ENCODE measurements at places on chromosomes 5 and 9. TPM values are rescaled to one million over a fixed set of nuclear protein-coding genes. Genes with fewer than 3 reads are reported as not detected.

DNA sequence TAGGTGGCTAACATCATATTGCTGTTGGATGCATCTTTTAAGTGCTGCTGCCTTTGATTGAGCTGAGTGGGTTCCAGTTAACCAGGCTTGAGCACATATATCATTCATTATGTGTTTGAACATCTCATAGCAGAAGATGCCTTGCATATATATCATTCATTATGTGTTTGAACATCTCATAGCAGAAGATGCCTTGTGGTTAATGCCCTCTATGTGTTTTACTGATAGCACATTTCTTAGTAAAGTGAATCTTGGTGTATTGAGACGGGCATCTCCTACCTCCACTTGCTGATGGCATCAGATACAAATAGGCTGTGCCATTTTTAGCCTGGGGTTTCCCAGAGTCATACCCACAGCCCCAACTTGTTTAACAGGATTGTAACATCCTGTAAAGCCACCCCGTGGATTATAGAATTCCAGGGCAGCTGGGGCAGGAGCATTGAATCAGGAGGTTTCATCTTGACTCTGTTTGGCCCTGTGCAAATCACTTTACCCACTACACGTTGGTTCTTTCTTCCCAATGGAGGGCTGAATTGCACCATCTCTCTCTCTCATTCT is 26.5 kb downstream of the MTAP start:
- H3K27me3 ChIP-seq = no peaks in the 10 kb centered on the region
- H3K36me3 ChIP-seq = peaks cover 70% of the 10 kb centered on the region
- H3K4me1 ChIP-seq = peaks cover 49% of the 10 kb centered on the region
- H3K27ac ChIP-seq = no peak overlapping the region

GRCh38 chr9:91207729-91208418 is 153.8 kb downstream of the AUH start:
- no peaks in the 10 kb centered on the region for H3K27me3 ChIP-seq
- H3K4me3 ChIP-seq = peak overlapping the region; percentile 68
- peak overlapping the region; percentile 98 for H3K27ac ChIP-seq
- peaks cover 46% of the 10 kb centered on the region for H3K4me1 ChIP-seq
- DNase-seq = peak; percentile 83

GRCh38 chr9:133460405-133461175 is 812 bp downstream of the CACFD1 start:
- peak overlapping the region; percentile 63 for H3K4me3 ChIP-seq
- peaks cover 6% of the 10 kb centered on the region for H3K4me1 ChIP-seq
- peak; percentile 70 for DNase-seq
- peaks cover 16% of the 10 kb centered on the region for H3K27me3 ChIP-seq

DNA sequence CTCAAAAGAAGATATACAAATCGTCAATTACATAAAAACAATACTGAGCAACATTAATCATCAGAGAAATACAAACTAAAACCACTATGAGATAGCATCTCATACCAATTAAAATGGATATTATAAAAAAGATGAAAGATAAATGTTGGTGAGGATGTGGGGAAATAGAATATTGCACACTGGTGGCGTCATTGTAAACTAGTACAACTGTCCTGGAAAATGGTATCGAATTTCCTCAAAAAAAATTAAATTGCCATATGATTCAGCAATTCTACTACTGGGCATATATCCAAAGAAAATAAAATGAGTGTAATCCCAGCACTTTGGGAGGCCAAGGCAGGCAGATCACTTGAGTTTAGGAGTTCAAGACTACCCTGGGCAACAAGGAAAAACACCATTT is 326.0 kb upstream of the FTMT start:
- H3K36me3 ChIP-seq = no peaks in the 10 kb centered on the region
- H3K27ac ChIP-seq = no peak overlapping the region
- H3K27me3 ChIP-seq = no peaks in the 10 kb centered on the region
- DNase-seq = no peak

- DNase-seq = no peak
- H3K27me3 ChIP-seq = no peaks in the 10 kb centered on the region
- H3K36me3 ChIP-seq = no peaks in the 10 kb centered on the region
- no peak overlapping the region for H3K4me3 ChIP-seq
- no peaks in the 10 kb centered on the region for H3K4me1 ChIP-seq
Measured at GRCh38 chr9:82601293-82601771, 461.6 kb downstream of the RASEF start.

The SPINK4 gene
- total RNA-seq = not detected

GRCh38 chr5:131644822-131645221 is 9.8 kb upstream of the RAPGEF6 start:
- H3K27ac ChIP-seq = no peak overlapping the region
- H3K4me1 ChIP-seq = peaks cover 10% of the 10 kb centered on the region
- no peaks in the 10 kb centered on the region for H3K27me3 ChIP-seq
- no peak for DNase-seq
- H3K4me3 ChIP-seq = no peak overlapping the region

DNA sequence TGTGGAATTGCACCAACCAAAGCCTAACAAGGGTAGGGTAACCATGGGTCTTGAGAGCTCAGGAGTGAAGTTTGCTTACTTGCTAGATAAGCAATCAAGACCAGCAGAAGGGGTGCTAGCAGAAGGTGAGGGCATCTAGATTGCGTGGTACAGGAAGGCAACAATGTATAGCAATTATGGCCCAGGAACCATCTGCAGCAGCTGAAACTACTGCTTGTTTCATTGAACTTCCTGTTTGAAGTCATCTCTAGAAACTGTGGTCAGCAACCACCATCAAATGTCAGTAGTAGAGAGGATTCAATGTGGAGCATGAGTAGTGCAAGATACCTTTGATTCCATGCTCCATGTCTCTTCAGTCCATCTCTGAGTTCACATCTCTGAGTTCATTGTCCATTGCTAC is 462.1 kb upstream of the GRAMD2B start:
- no peak overlapping the region for H3K4me3 ChIP-seq
- H3K36me3 ChIP-seq = no peaks in the 10 kb centered on the region
- H3K4me1 ChIP-seq = no peaks in the 10 kb centered on the region
- H3K27ac ChIP-seq = no peak overlapping the region
- H3K27me3 ChIP-seq = no peaks in the 10 kb centered on the region
- no peak for DNase-seq

The EIF4EBP3 gene
- total RNA-seq = 13.8 TPM

DNA sequence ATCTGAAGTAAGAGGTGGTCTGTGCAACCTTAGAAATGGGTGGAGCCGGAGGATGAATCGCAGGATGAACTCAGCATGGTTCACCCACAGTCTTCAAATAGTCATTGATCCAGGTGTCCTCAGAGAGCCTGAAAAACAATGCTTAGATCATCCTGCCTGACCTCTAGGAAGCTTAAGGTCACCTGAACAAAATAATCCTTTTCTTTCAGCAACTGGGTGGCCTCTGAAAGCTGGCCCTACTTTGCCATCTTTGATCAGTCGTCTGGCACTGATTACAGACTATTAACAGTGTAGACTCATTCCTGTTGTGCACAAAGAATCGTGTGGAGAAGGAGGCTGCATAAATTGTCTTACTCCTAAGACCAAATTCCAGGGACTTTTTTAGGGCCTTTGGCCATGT is 50.7 kb downstream of the PIP5K1B start:
- H3K4me1 ChIP-seq = peaks cover 2% of the 10 kb centered on the region
- H3K4me3 ChIP-seq = no peak overlapping the region
- no peak for DNase-seq
- peaks cover 2% of the 10 kb centered on the region for H3K36me3 ChIP-seq
- no peak overlapping the region for H3K27ac ChIP-seq
- H3K27me3 ChIP-seq = peaks cover 18% of the 10 kb centered on the region

GRCh38 chr5:61307191-61307590 is 24.9 kb upstream of the ZSWIM6 start:
- no peaks in the 10 kb centered on the region for H3K36me3 ChIP-seq
- peak overlapping the region; percentile 86 for H3K27ac ChIP-seq
- peaks cover 16% of the 10 kb centered on the region for H3K4me1 ChIP-seq
- H3K4me3 ChIP-seq = peak overlapping the region; percentile 9
- peaks cover 3% of the 10 kb centered on the region for H3K27me3 ChIP-seq

DNA sequence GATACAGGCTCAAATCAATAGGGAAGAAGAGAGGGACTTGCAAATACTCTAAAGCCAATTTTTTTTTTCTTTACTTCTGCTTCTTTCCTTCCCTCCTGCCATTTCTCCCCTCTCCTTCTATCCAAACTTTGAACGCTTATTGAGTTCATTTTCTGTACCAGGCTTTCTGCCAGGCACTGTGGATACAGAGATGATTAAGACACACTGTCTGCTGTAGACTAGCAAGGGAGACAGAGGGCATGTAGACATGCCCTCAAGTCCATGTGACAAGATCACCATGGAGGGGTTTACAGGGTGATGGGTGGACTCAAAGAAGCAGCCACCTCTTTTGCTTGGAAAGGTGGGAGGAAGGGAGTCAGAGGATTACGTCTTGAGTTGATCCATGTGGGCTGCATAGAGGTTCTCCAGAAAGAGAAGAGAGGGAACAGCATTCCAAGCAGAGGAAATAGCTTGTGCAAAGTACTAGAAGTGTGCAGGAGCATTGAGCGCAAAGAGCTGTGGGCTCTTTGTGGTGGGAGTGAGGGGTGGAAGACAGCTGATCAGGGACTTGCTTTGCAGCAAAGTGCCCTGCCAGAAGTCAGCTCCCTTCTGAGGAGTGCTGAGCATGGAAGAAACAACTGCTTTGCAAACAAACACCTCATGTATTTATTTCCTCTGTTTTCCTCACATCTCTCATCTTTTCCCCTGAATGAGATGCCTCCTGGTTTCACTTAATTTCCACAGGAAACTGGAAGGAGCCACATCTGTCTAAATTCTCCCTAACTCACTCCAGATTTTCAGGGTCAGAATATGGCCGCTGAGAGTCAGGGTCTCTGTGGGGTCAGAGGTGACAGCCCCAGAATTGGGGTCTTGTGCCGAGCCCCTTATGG is 64.4 kb upstream of the COL15A1 start:
- no peak for DNase-seq
- H3K36me3 ChIP-seq = no peaks in the 10 kb centered on the region
- H3K27ac ChIP-seq = no peak overlapping the region
- no peaks in the 10 kb centered on the region for H3K4me1 ChIP-seq
- H3K4me3 ChIP-seq = no peak overlapping the region

The RAB3C gene
- not detected for total RNA-seq

DNA sequence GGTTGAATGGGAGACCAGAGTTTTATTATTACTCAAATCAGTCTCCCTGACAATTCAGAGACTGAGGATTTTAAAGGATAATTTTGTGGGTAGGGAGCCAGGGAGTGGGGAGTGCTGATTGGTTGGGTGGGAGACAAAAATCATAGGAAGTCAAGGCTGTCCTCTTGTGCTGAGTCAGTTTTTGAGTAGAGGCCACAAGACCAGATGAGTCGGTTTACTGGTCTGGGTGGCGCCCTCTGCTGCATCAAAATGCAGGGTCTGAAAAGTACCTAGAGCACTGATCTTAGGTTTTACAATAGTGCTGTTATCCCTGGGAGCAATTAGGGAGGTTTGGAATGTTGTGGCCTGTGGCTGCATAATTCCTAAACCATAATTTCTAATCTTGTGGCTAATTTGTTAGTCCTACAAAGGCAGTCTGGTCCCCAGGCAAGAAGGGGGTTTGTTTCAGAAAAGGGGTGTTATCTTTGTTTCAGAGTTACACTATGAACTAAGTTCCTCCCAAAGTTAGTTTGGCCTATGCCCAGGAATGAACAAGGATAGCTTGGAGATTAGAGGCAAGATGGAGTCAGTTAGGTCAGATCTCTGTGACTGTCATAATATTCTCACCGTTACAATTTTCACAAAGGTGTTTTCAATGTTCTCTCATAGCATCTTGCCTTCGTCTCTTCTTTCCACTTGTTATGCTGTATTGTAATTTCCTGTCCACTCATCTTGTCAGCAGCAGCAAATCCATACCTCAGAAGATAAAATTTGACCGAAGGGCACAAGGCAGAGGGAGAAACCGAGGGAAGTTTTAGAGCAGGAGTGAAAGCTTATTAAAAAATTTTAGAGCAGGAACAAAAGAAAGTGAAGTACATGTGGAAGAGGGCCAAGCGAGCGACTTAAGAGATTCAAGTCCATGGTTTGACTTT is 59.2 kb upstream of the CLINT1 start:
- no peak overlapping the region for H3K27ac ChIP-seq
- peak overlapping the region; percentile 76 for H3K4me3 ChIP-seq
- no peaks in the 10 kb centered on the region for H3K36me3 ChIP-seq
- no peaks in the 10 kb centered on the region for H3K27me3 ChIP-seq
- DNase-seq = peak; percentile 87

GRCh38 chr9:1024112-1024511 is 26.0 kb upstream of the DMRT2 start:
- peaks cover 6% of the 10 kb centered on the region for H3K27me3 ChIP-seq
- no peaks in the 10 kb centered on the region for H3K4me1 ChIP-seq
- H3K27ac ChIP-seq = no peak overlapping the region
- DNase-seq = no peak
- no peaks in the 10 kb centered on the region for H3K36me3 ChIP-seq

The CDC20B gene
- not detected for total RNA-seq

The GLRA1 gene
- total RNA-seq = not detected

The STKLD1 gene
- 0.33 TPM for total RNA-seq

The PCDHA10 gene
- total RNA-seq = not detected

DNA sequence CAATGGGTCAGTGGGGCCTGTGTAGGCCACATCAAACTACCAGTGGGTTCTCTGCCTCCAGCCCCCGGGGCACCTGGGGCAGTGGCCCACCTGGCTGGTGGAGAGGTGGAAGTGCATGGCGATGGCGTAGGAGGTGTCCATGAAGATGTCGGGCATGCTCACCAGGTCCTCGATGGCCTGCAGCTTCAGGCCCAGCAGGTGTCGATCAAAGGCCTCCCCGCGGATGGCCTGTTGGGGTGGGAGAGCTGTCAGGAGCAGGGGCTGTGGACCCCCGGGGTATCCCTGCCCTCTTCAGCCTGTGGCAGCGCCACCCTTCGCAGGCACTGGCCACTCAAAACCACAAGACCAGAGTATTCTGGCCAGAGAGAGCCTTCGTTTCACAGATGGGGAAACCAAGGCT is 14.7 kb downstream of the CRAT start:
- no peak overlapping the region for H3K4me3 ChIP-seq
- peaks cover 1% of the 10 kb centered on the region for H3K36me3 ChIP-seq
- no peak for DNase-seq
- no peaks in the 10 kb centered on the region for H3K27me3 ChIP-seq
- H3K4me1 ChIP-seq = no peaks in the 10 kb centered on the region

The PCDHGA2 gene
- 0.12 TPM for total RNA-seq

The RIMOC1 gene
- 29.6 TPM for total RNA-seq

DNA sequence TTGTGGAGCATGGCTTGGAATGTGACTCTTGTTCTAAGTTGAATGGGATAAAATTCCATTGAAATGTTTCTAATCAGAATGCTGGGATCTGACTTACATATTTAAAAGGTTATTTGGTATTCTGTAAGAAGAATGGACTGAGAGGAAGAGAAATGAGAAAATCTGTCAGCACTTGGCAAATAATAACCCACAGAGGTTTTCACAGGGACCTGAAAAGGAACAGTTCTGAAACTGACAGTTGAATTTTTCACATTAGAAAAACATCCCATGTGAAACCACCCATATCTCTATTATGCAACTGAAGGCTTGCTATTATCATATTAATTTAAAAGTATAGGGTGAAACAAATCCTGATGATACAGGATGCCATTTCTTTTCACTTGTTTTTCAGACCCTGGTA is 302.7 kb downstream of the EPB41L4A start:
- no peak for DNase-seq
- H3K4me3 ChIP-seq = no peak overlapping the region
- H3K4me1 ChIP-seq = no peaks in the 10 kb centered on the region
- H3K36me3 ChIP-seq = no peaks in the 10 kb centered on the region
